Head of caudate nucleus (tissue), 42 donors: ENCODE measurements at places on chromosomes 1 and 21.

- DNase-seq, result no peak
Measured at GRCh38 chr1:101302831-101303511, 66.2 kb downstream of the S1PR1 start.

GRCh38 chr1:210815641-210816550 is 318.1 kb downstream of the KCNH1 start:
- DNase-seq, result no peak

DNA sequence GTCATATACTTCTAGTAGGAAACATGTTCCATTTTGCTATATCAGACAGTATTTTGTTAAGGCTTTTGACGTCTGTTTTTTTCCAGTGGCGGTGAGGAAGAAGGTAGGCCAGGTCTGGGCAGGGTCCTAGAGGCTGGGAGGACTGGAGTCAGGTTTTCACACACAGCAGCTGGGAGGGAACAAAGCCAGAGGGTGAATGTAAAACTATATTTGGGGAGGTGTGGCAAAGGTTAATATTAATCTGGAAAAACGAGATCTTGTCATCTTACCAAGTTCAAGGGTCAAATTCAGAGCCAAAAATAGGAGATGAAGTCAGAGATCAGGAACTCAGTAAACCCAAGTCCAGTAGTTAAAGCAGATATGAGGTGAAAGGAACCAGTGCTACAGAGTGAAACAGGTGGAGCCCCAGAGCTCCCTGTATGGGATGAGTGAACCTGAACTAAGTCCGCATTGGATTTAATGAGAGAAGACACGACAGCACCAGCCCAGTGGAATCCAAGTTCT is 10.7 kb upstream of the OTUD7B start:
- DNase-seq, result no peak

DNA sequence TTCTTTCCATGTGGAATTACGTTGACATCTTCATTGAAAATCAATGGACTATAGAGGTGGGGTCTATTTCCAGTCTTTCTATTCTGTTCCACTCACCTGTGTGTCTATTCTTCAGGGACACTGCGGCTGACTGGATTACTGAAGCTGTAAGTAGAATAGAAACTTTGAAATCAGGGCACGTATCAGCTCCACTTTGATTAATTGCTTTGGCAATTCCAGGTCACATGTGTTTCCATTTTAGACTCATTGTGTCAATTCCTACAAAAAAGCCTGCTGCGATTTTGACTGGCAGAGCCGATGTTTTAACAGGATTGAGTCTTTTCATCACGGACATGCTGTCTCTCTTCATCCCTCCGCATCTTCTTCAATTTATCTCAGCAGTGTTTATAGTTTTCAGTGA is 20.9 kb upstream of the RNF223 start:
- no peak for DNase-seq

- DNase-seq, result no peak
Measured at GRCh38 chr21:29091033-29091432, 17.6 kb upstream of the CCT8 start.

DNA sequence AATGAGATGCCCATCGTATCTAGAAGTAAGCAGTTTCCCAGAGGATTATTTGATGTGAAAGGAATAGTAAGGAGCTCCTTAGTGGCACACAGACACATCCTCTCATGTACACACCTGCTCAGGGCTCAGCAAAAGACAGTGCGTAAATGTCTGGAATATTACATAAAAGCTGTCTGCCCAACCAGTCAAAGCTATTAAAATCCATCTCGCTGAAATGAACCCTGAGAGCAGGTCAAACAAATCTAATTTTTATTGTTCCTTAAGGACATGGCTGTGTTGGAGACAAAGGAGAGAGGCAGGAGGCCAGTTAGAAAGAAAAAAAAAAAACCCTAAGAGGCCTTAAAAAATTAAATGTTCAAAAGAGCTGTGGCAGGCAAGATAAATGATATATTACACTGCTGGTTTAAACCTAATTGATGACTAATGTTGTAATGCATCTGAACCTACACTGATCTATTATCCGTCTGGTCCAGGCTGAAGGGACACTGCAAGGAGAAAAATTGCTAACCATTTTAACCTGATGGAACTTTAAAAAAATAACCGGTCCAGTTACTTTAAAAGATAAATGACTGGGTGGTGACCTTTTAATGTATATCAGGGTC is 58.5 kb upstream of the FGGY start:
- no peak for DNase-seq

DNA sequence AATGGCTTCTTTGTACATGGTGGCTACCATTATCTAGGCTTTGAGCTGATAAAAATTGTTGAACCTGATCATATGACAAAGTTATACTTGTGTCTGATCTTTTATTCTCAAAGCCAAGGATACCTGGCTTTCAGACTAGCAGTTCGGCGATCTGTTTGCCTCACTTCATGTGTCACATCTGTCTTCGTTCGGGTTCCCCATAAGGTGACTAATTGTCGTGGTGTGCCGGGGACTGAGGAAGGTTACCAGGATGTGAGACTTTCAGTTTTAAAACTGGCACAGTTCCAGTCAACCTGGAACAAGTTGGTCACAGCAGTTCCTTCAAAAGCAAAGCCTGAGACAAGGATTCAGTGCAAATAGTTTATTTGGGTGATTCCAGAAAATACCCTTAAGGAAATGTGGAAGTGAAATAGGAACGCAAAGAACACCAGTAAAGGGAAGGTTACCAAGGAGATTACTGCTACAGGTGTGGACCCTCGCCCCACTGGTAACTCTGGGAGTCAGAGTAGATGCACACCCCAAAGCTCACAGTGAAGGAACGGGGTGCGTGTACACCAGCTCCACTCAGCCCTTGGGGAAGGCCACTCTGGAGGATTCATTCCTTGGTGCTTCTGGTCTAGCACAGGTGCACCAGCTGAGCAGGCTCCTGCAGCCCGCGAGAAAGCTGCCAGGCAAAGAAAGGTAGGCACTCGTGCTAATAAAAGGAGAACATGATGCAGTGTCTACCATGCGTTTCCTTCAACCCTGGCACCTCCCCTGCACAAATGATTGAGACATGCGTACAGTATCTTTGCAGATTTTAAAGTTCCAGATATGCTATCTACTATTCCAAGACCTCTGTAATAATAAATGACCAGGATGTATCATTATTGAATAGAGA is 69.0 kb downstream of the VWA5B1 start:
- no peak for DNase-seq

- DNase-seq, result no peak
Measured at GRCh38 chr1:171055966-171056643, 34.6 kb upstream of the FMO3 start.

GRCh38 chr1:72000809-72001208 is 281.5 kb downstream of the NEGR1 start:
- no peak for DNase-seq

DNA sequence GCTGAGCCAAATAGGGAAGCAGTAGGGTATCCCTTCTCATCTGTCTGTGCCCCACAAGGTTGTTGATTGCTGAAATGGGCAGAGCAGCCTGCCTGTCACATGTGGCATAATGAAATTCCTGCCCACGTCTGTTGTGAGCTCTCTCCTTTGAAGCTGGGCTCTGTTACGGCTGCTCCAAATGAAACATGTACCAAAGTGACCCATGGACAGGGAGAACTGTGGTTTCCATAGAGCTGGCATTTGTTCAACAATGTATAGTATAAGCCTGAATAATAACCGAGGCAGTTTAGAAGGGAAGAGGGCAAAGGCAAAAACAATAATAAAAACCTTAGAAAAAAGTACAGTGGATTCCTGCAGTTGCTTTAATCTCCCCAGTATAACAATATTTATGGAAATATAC is 149.7 kb downstream of the LYPLAL1 start:
- no peak for DNase-seq

DNA sequence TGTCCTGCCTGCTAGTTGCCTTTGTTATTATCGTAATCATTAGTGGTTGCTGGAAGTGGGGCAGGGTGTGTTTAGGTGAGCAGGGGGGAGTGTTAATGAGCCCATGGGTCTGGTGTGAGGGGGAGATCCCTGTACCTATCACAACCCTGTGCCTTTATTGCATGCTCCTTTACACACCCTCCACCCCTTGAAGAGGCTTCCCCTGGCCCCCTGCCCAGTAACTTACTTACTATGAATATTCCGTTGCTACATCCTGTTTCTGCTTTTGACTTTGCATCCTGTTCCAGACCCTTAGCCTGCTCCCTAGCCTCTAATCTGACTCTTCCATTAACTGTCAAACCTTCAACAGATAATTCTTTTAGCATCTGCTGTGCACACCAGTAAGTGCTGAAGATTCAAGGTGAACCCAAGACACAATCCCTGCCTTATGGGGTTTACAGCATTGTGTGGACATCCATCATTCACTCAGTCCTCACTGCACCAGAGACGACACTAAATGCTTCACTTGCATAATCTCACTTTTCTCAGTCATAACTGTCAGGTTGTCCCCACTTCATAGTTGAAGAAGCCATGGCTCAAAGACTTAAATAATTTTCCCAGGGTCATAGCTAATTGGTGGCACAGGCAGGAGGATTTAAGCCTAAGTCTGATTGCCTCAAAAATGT is 47.9 kb downstream of the CDC7 start:
- no peak for DNase-seq

GRCh38 chr21:36909901-36910561 is 56.4 kb downstream of the HLCS start:
- DNase-seq, result no peak

DNA sequence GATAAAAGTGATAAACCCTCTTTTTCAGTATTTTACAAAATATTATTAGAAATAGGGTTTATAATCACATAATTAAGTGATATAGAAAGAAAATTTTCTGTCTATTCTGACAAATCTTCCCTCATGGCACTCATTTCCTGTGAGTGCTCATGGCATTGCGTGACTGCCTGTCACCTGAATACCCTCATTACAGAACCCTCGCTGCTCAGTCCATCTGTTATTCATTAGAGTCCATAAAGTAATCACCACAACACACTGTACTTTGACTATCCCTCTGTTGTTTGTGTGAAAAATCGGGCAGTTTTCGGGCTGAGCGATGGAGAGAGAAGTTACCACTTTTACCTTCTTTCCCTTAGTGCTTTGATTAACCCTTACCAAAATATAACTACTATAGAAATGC is 100.4 kb upstream of the BRINP3 start:
- DNase-seq, result no peak

DNA sequence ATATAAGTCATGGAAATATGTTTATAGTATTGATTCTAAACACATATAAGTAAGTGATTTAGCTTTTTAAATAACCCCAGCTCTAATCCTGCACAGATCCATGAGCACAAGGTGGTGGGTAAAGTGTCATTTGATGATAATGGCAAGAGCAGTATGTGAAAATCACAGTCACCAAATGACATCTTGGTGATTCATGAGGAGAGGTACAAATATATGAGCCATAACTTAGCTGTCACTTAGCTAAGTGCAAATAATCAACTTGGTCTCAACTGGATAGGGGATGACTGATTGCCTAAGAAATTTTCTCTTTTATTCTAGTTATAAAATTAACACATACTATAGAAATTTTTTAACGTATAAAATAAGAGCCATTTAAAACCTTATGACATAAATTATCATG is 198.1 kb downstream of the ZZZ3 start:
- DNase-seq, result no peak

DNA sequence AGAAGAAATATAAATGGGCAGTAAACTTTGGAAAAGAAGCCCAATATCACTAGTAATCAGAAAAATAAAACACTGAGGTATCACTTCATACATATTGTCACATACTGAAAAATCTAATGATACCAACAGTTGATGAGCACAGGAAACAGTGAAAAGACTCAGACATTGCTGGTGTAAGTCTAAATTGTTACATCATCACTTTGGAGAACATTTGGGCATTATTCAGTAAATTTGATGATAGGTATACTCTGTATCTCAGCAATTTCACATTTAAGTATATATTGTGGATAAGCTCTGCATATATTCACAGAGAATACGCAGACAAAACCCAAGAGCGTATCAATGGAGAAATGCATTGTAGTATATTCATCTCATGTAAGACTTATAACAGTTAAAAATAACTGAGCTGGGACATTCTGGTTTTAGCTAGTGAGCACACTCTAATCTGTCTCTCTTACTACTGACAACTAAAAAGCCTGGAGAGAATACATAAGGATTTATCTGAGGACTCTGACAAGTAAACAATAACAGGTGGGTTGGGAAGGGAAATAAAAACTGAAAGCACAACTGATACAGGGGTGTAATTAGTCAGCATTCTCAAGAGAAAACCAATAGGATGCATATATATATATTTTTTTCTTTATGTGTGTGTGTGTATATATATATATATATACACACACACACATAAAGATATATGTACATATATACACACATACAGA is 212.7 kb upstream of the JUN start:
- DNase-seq, result no peak

- DNase-seq, result no peak
Measured at GRCh38 chr1:215780139-215780538, 213.0 kb downstream of the KCTD3 start.

GRCh38 chr21:23471877-23472276 is 2135.4 kb downstream of the MRPL39 start:
- no peak for DNase-seq

DNA sequence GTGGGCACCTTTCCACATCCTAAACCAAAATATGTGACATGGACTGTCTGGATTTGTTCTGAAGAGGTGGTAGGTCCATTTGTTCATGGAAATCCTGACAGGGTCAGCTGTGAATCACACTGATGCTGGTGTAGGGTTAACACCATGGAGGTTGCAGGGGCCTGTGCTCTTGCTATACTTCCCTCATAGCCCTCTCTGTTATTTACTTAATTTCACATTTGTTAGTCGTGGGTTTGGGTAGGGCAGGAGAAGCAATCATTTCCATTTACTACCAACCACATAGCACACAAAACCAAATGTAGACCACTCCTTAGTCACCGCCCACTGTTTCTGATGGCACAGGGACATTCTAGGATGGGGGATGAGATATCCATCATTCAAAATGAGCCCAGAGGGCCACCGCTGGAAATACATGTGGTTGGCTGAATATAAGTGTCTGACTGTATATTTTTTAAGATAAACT is 61.8 kb upstream of the POU2F1 start:
- DNase-seq, result no peak

DNA sequence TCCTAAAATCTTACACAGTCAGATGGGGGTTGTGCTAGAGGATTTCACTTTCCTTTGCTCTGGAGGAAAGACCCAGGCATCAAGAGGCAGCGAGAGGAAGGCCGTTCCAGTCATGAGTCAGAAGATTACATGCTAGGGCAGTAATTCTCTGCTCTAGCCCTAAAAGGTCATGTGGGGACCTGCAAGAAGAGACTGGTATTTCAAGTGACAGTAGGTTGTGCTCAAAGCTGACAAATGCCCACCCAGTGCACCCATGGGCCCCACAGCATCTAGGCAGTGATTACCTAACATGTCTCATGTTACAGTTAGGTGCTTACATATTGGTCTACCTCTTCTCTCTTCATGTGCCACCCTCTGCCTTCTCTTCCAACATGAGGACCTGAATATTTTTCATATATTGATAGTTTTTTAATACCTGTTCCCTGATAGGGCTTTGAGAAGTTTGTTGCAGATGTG is 99.7 kb upstream of the BEND5 start:
- DNase-seq, result no peak
